ENCODE measurements at places on chromosomes 1 and 21.

DNA sequence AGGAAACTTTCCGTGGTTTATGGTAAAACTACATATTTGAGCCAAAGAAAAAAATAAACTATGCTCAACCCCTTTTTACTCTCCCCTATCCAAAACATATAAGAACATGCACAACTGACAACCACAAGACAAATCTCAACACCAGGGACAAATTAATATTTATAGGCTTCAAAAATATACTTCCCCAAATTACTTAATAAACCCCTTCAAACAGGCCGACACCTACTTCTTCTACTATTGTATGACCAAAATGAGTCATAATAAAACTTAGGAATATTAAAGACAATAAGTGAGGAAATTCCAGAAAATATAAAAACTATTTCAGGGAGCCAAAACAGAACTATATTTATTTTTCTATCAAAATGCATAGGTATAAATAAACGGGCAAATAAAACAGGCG, 71.5 kb downstream of the TGFBR3 start:
- DNase-seq, result no peak

GRCh38 chr1:31371121-31371959, 1.5 kb downstream of the FABP3 start:
- DNase-seq, result no peak

DNA sequence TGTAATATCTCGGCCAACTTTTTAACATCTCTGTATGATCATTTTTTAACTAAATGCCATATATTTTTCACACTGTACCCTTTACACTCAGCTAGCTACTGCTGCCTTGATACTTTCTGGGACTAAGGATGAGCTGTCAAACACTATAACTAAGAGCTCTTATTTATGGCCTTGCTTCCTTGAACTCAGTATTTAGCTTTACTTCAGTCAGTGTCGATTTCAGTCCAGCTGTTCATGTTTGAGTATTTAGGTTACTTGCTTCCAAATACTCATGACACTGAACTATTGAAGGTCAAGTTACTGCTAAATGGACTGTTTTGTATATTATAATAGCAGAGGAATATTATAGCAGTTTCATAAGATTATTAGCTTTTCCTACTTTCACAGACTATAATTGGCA, 25.9 kb upstream of the USP25 start:
- no peak for DNase-seq

DNA sequence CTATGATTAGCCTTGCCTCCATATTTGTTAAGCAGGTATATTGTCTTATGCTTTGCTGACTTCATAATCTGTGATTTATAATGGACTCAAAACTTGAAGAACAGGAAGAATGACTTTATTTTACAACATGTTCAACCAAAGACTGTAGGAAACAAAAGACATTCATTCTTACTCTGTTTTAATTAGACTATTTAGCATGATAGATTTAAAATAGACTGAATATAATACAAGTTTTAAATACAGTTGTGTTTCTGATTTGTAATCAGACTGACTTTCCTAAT, 63.1 kb downstream of the CDC14A start:
- no peak for DNase-seq

DNA sequence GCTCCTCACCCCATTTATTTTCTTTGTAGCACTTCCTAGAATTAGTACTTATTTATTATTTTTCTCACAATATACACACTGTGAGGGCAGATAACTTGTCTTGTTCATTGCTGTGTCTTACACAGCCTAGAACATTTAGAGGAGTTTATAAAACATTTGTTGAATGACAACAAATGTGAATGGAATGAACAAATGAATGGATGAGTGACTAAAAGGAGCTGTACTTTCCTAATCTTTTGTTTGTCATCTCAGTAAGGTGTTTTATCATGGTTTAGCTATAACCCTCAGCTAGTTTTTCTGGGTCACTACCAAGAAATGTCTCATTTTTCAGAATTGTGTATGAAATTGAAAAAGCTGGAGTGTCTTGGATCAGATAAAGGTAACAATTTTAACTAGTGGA, 239.3 kb upstream of the KCNK2 start:
- DNase-seq, result no peak

GRCh38 chr1:212595787-212596714, 12.5 kb upstream of the ATF3 start:
- peak; percentile 19 for DNase-seq

GRCh38 chr1:166900987-166901386, 24.9 kb upstream of the TADA1 start:
- DNase-seq, result no peak

DNA sequence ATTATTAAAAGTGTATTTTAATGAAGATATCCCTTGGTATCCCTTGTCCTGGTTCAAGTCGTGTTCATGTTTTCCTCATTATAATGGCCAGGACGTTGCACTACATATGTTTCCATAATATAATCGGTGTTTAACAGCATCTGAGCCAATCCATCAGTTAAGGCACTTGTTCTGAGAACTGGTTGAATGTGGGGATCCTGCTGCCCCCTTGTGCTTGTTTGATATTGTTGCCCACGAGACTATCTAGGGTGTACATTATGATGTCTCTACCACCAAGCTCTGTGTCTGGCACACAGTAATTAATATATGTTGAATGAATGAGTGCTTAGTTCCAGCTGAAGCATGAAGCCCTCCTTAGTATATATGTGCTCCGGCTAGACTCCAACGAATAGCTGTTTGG, 193.0 kb downstream of the CACNA1E start:
- DNase-seq, result no peak

DNA sequence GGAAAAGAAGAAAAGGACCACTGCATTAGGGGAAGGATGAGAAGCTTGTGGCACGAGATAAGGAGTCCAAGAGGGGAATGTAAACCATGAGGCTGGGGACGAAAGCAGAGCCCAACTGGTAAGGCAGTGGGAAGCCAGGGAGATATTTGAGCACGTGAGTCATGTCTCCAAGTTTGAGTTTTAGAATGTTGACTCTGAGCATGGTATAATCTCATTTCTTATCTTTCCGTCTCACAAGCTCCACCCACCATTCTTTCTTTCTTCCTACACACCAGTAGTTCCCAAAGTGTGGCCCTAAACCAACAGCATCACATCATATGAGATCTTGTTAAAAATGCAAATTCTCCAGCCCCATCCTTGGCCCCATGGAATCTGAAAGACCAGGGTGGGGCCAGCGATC, 145.3 kb downstream of the PLPP3 start:
- DNase-seq, result no peak

DNA sequence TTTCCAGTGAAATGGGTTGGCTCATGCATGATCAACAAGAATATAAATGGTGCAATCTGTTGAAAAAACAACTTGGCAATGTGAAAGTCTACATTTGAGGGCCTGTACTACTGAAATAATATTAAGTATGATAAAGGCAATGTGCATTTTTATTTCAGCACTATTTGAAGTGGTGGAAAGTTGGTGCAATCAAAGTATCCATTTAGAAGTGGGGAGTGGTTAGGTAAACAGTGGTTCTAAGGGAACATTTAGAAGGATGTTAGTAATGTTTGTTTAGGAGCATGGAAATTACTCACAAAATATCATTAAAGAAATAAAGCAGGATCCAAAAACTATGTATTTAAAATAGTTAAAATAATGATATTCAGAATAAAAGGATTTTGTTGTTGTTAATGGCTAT, 60.2 kb downstream of the CHRM3 start:
- no peak for DNase-seq

- no peak for DNase-seq
Measured at GRCh38 chr1:206114692-206115640, 2.2 kb downstream of the AVPR1B start.

DNA sequence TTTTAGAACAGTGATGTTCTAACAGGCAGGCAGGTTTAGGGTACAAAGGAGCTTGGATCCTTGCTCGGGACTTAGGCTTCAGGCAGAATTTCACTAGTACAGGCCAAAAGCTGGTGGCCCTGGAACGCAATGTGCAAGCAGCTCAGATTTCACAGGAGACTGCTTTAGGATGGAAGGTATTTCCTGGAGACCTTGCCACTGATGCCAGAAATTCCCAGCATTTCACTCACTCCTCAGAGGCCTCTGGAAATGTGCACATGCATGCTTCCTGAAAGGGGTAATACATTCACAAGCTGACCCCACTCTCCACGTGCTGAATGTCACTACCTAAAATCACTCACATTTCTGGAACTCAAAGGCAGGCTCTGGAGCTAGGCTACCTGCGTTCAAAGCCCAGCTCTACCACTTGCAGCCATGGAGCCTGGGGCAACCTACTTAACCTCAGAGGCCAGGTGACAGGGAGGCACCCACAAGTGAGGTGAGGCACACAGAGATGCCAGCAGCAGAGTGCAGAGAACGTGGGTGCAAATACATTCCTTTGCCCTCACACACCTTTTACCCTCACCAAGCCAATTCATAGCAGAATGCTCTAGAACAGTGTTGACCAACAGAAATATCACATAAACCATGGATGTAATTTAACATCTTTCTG, 56.5 kb downstream of the CDC7 start:
- DNase-seq, result no peak

- DNase-seq, result no peak
Measured at GRCh38 chr1:53279296-53280200, 41.2 kb upstream of the MAGOH start.

- DNase-seq, result no peak
Measured at GRCh38 chr21:34252751-34253150, 111.1 kb upstream of the KCNE2 start.

DNA sequence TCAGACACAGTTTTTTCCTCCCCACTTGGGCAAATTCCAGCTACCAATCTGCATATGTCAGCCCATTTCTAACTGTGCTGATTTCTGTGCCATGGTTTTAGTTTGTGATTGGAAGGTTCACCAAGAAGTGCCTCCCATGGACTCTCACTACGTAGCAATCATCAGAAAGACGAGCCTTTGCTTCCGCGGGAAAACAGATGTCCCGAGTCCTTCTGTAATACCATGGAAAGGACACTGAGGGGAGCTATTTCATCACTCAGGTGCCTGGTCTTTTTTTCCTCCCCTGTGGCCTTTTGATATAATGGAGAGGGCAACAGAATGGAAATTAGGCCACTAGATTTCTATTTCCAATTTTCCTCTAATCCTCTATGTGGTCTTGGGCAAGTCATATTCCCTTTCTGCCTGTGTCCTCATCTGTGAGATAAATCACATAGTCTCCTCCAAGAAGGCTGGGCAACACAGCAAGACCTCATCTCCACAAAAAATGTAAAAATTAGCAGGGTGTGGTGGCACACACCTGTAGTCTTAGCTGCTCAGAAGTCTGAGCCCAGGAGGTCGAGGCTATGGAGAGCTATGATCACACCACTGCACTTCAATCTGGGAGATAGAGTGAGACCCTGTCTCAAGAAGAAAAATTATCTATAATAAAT, 24.8 kb downstream of the LEMD1 start:
- no peak for DNase-seq

DNA sequence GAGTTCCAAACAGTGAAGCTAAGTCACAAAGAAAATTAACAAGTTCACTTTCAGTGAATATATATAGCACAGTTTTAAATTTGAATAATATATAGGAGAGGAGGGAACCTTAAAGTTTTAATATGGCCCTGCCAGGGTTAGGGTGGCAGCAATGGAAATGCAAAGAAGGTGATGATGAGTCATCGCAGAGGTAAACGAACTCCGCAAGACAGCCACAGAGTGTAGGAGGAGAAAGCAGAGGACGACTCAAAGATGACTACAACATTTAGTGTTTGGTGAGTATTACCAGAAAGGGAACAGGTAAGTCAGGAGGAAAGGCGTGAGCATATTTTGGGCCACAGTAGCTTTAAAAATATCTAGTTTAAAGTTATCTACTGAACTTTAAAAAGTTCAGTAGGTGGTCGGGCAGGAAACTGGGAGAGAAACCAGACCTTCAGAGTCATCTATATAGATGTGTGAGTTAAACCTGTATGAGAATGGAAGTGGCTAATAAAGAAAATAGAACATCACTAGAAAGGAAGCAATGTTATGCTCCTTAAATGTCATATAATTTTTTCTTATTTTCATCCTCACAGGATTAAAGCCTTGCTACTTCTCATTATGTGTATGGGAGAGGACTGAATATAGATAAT, 75.7 kb downstream of the UCHL5 start:
- DNase-seq, result no peak

DNA sequence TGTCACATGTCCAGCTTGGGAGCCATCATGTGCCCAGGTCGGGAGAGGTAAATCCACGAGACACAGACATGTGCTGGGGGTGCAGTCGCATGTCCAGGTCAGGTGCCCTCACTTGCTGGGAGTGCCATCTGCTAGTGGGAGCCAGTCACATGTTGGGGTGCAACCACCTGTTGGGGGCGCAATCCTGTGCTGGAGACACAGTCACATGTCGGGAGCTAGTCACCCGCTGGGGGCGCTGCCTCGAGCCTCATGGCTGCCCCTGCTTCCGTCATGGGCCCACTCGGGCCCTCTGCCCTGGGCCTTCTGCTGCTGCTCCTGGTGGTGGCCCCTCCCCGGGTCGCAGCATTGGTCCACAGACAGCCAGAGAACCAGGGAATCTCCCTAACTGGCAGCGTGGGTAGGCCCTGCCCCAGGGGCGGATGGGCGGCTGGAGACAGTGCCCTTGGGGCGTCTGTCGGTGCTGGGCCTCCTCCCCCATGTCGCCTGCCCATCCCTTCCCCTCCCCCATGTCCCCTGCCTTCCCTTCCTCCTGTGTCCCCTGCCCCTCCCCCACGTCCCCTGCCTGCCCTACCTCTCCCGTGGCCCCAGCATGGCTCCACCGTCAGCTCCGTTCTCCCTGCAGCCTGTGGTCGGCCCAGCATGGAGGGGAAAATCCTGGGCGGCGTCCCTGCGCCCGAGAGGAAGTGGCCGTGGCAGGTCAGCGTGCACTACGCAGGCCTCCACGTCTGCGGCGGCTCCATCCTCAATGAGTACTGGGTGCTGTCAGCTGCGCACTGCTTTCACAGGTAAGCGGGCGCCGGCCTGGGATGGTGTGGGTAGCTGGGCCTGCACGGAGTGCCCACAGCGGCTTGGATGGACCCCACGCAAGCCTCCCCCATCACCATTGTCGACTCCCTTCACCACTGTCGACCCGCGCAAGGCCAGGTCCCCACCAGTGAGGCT, at the start of gene PRSS38:
Gene PRSS38, plus strand, starts transcription at position 208 of the 942 bp plus-strand sequence. Its CDS starts 42 bp downstream, at position 250.
- no peak for DNase-seq

GRCh38 chr1:97989094-97989680, 68.4 kb upstream of the DPYD start:
- DNase-seq, result no peak

Data from stimulated activated CD8-positive, alpha-beta memory T cell treated with anti-CD3 and anti-CD28 coated beads, Interleukin-7, amount 100 ng/mL, for 4 hours (primary cell).